Kidney (tissue), 22 donors: ENCODE measurements at places on chromosomes 1 and 21. TPM values are rescaled to one million over a fixed set of nuclear protein-coding genes. Genes with fewer than 3 reads are reported as not detected.
A peak's percentile ranks its signal among the peaks of the same experiment; 100 is the strongest.

Gene BCAN
- 0.19 TPM for total RNA-seq

Gene HOOK1
- total RNA-seq = 55.4 TPM

GRCh38 chr1:173139706-173140105, 67.4 kb downstream of the TNFSF4 start:
- DNase-seq = no peak
- H3K4me3 ChIP-seq = no peak overlapping the region
- no peaks in the 10 kb centered on the region for H3K4me1 ChIP-seq

DNA sequence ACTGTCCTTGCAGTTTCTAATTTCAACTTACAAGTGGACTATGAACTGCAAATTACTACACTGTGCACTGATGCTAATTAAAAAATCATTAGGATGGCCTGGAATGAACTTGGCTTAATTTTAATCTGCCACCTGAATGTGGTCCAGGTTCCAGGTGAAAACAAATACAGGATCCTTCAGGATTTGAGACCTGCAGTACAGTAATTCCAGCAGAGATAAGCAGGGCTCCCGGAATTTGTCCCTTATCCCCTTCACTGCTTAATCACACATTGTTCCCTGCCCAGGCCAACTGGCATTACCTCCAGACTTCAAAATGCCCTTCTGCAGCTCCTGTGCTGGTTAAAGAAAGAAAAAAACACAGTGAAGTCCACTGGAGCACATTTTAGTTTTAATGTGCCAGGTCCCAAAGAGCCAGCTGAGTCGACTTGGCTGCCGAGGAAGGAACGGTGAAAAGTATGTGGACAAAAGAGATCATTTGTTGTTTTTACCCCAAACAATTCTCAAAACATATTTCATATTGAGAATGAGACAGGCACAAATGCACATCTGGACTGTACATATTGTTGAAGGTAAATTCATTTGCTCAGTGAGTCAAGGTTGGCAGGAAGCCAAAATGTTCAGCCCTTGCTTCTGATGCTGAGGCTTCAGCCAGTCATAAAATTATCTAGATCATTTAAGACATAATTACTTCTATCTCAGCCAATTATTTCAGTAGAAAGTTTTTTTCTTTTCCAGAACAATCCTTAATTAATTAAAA, 28.3 kb downstream of the DEGS1 start:
- no peak for DNase-seq
- no peaks in the 10 kb centered on the region for H3K36me3 ChIP-seq
- H3K4me1 ChIP-seq = peaks cover 15% of the 10 kb centered on the region
- peak overlapping the region; percentile 38 for H3K27ac ChIP-seq
- H3K4me3 ChIP-seq = no peak overlapping the region

DNA sequence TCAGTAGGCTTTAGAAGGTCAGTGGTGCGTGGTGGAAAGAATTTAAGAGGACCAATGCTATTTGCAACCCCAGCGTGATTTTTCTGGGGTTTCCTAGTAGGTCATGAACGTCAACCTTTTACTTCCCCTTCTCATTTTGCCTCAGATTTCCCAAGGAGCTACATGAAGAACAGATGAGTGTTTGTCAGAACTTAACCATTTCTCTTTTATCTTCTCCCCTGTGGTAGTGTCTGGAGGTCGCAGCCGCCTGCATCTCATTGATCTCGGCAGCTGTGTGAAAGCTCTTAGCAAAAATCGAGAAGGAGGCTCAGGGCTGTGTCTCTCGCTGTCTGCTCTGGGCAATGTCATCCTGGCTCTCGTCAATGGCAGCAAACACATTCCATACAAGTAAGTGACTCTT, 491.1 kb downstream of the KIF26B start:
- DNase-seq = no peak
- no peaks in the 10 kb centered on the region for H3K36me3 ChIP-seq
- H3K4me1 ChIP-seq = no peaks in the 10 kb centered on the region
- no peaks in the 10 kb centered on the region for H3K27me3 ChIP-seq

DNA sequence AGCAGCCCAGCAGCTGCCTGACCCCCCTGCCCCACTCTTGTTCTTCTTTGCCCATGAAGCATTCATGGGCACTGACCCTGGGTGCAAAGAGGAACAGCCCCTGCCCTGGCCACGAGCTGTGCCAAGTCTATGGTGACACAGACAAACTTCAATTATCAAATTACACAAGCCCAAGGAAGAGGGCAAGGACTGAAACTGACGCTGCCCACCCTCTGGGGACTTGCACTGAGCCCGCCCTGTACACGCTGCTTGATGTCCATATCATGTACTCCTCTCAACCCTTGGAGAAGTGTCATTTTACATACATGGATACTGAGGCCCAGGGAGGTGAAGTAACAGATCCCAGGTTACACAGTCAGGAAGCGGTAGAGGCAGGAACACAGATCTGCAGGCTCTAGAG, 32.1 kb downstream of the NKAIN1 start:
- H3K27ac ChIP-seq = no peak overlapping the region
- no peaks in the 10 kb centered on the region for H3K27me3 ChIP-seq
- no peak for DNase-seq

GRCh38 chr1:59704716-59705115, 110.0 kb upstream of the HOOK1 start:
- DNase-seq = no peak
- no peak overlapping the region for H3K27ac ChIP-seq
- H3K4me1 ChIP-seq = no peaks in the 10 kb centered on the region

DNA sequence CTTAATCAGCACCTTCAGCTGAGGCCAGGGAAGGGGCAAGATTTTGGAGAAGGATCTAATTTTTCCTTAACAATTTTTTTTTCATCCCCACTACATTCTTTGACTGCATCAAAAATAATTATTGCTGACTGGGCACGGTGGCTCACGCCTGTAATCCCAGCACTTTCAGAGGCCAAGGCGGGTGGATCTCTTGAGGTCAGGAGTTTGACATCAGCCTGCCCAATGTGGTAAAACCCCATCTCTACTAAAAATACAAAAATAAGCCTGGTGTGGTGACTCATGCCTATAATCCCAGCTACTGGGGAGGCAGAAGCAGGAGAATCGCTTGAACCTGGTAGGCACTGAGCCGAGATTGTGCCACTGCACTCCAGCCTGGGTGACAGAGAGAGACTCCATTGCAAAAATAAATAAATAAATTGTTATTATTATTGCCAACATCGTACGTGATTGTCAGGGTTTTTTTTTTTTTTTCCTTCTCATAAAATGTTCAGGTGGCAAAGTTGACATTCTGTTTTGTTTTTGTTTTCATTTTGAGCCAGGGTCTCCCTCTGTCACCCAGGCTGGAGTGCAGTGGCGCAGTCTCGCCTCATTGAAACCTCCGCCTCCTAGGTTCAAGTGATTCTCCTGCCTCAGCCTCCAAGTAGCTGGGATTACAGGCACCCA, 37.3 kb upstream of the MORC3 start:
- H3K36me3 ChIP-seq = peaks cover 5% of the 10 kb centered on the region
- H3K4me1 ChIP-seq = no peaks in the 10 kb centered on the region
- H3K27me3 ChIP-seq = no peaks in the 10 kb centered on the region
